Omental fat pad (tissue), 4 donors: ENCODE measurements at places on chromosomes 3 and 15.
A peak's percentile ranks its signal among the peaks of the same experiment; 100 is the strongest.

- DNase-seq = peak; percentile 71
Observed at GRCh38 chr3:124860599-124860998, 26.6 kb downstream of the ITGB5 start.

GRCh38 chr3:144815655-144816054 is 844.0 kb downstream of the DIPK2A start:
- no peak for DNase-seq

- no peak for DNase-seq
Observed at GRCh38 chr3:26369133-26369532, 253.4 kb upstream of the LRRC3B start.

DNA sequence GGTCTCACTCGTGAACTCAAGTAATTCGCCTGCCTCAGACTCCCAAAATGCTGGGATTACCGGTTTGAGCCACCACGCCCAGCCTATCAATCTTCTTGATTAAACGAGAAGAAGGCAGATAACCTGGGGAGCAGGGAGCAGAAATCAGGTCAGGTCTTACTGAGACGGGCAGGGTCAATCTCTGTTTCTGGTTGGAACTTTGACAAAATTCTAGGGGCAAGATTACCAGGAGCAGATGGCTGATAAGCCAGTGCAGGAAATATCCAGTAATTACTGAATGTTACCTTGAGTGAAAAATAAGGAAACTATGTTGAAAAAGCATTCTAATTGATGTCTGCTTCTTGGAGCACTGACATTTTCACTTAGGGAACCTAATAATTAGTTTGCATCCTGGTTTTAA is 24.4 kb upstream of the GOLM2 start:
- DNase-seq = no peak

- DNase-seq = no peak
Observed at GRCh38 chr3:56753206-56753820, 48.4 kb downstream of the ARHGEF3 start.

DNA sequence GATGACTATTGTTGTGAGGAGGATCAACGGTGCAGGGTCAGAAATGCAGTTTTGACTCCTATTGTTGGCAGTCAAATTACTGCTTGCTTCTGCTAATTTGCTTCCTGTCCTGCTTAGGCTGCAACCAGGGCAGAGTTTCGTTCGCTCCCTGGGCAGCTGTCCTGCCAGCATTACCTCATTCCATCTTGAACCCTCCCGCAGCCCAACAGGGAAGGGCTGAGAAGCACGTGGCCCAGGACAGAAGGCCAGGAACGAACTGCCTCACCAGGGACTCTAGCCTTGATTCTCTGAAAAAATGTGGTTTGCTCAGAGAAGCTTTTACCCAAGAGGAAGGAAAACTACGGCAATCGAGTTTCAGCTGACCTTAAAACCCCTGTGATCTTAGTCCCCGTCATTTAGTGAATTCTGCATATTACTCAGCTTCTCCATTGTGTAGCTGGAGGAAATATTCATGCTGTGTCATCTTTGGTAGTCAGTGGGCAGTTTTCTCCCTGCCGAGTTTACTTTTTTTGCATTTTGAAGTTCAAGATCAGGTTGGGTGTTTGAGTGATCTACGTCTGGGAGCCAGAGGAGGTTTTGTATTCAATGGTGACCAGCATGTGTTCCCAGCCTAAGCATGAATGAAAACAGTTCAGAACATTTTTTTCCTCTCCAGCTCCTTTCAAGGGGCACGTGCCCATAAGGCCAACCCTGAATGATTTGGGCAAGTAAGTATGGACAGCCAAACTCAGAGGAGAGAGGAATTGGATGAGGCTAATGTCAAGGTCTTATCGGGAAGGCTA is 23.0 kb downstream of the TLNRD1 start:
- DNase-seq = no peak

DNA sequence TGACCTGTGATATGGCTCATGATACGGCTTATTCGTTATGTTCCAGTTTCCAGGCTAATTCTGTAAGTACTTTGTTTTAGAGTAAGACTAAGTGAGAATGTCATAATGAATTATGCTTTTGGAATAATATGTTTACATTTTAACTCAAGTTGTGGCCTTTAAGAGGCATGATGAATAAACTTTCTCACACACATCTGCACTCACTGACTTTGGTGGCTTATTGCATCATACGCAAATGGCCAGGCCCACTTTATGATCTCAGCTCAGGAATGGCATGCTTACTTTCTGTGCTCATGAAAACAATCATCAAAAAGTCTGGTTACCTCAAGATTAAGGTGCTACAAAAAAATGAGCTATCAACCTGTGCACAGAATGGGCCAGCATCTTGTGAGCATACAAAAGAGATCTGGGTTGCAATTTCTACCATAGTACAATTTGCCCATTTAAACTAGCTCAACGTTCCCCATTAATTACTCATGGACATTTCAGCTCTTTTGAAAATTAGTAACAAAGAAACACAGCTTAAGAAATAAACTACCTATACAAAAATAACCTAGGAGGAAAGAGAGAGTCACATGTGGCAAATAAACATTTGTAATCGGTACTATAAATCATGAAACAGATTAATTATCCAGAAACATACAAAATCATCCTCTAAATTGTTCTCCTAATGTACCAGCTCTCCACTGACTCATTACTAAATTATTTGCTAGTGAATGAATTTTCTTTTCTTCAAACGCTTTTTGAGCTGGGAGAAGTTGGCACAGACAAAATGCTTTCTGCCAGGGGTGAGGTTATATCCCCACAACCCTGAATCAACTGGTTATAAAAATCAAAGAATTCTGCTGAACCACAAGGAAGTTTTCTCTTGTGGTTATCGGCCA is 439.0 kb upstream of the ADAMTS9 start:
- DNase-seq = no peak

GRCh38 chr3:62835554-62836236 is 39.5 kb downstream of the CADPS start:
- no peak for DNase-seq

GRCh38 chr15:26084771-26085170 is 221.6 kb upstream of the ATP10A start:
- no peak for DNase-seq
